ENCODE measurements at places on chromosomes 5 and 9. TPM values are rescaled to one million over a fixed set of nuclear protein-coding genes. Genes with fewer than 3 reads are reported as not detected.

The ADAMTSL1 gene
- total RNA-seq = not detected

The PRUNE2 gene
- 0.48 TPM for total RNA-seq

The CATSPER3 gene
- 0.29 TPM for total RNA-seq

The GMCL2 gene
- not detected for total RNA-seq

The STXBP1 gene
- 14.5 TPM for total RNA-seq

The CYSRT1 gene
- 0.58 TPM for total RNA-seq

The SUB1 gene
- total RNA-seq = 484 TPM

The WNK2 gene
- total RNA-seq = 0.55 TPM

The HRH2 gene
- total RNA-seq = 29.6 TPM

- no peaks in the 10 kb centered on the region for H3K27me3 ChIP-seq
- no peak overlapping the region for H3K4me3 ChIP-seq
- no peak overlapping the region for H3K27ac ChIP-seq
Measured at GRCh38 chr5:5198135-5198534, 58.0 kb downstream of the ADAMTS16 start.

DNA sequence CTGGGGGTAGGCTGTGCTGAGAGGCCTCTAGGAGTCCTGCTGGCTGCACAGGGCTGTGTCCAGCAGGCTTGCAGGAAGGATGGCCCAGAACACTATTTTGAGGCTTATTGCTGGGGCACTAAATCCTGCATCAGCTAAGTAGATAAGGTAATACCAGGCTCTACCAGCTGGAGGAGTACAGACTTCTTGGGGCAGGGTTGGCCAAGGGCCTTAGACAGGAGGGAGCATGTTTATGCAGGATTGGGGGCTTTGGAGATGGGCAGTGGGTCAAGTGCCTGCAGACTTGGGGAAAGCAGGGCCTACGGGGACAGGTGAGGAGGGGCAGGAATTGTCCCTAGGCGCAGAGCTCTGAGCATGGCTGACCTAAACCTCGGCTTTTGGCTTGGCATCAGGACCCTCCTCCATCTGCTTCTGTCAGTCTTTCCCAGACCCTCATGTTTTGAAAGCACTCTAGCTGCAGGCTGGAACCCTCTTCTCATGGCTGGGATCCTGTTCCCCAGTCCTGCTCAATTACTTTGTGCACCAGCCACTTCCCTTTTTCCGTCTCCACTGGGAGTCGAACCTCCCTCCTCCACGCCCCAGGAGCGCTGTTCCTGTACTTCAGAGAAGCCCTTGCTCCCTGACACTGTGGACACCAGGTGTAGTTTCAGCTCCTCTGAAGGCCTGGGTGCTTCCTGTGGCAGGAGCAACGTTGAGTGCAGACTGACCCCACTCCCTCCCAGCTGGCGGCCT, 61.0 kb upstream of the SPTLC1 start:
- DNase-seq = no peak
- H3K27me3 ChIP-seq = no peaks in the 10 kb centered on the region
- no peak overlapping the region for H3K4me3 ChIP-seq
- H3K36me3 ChIP-seq = no peaks in the 10 kb centered on the region

- H3K4me3 ChIP-seq = no peak overlapping the region
- no peaks in the 10 kb centered on the region for H3K36me3 ChIP-seq
- H3K4me1 ChIP-seq = no peaks in the 10 kb centered on the region
- no peak for DNase-seq
Measured at GRCh38 chr5:81800797-81801196, 49.9 kb upstream of the SSBP2 start.

DNA sequence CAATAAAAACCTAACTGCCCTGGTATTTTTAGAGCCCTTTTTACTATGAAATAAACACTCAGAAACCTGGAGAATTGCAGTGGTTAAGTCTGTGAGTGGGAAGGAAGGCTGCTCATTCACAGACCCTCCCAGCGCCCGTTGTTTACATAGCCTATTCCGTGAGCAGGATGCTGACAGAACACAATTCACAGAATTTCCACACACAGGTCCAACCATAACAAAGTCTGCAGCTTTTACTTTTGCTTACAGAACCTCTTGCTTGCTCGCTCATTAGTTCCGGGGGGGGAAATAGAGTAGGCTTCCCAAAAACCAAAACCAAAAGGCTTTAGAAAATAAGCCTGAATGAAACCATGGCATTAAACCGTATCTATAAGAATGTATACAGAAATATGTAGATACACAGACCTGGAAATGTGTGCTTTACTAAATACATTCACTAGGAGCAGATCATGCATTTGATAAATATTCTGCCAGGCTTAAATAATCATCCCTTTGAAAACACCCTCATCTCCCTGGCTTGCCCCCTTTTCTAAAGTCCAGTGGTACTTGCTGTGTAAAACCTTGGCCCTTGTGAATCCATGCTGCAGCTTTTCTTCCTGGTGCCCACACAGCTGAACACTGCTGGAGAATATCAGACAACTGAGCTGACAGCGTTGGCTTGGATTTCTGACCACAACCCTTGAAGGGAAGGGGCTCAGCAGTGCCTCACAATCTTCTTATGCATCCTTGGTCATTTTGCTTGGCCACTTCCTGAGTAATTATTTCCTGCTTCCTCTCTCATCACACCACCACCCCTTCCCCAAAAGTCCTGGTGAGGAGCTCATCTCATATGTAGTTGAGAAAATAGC, 128.0 kb downstream of the FANCC start:
- no peaks in the 10 kb centered on the region for H3K27me3 ChIP-seq
- no peak overlapping the region for H3K4me3 ChIP-seq
- no peak for DNase-seq
- H3K27ac ChIP-seq = no peak overlapping the region
- no peaks in the 10 kb centered on the region for H3K36me3 ChIP-seq

- H3K27ac ChIP-seq = no peak overlapping the region
- no peaks in the 10 kb centered on the region for H3K4me1 ChIP-seq
- no peak for DNase-seq
Measured at GRCh38 chr9:109381011-109381729, 60.3 kb upstream of the EPB41L4B start.

- H3K36me3 ChIP-seq = no peaks in the 10 kb centered on the region
- no peak overlapping the region for H3K4me3 ChIP-seq
Measured at GRCh38 chr9:89422151-89422975, 75.5 kb downstream of the SEMA4D start.

DNA sequence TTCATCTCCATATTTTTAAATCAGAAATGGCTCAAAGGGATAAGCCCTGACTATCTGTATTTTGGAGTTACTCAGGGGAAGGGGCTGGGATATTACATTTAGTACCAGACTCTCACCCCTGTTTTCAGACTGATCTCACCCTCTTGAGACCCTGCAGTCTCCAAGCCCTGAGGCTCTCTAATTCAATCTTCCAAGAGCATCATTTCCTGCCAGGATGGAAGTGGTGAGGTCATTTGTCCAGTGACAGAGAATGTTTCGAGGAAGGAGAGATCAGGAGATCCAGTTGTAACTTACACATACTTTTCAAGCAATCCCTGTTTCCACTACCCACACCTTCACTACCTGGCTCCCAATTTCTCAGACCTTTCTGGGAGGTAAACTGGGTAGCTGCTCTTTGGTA, 295.5 kb upstream of the EFNA5 start:
- no peaks in the 10 kb centered on the region for H3K27me3 ChIP-seq
- no peaks in the 10 kb centered on the region for H3K4me1 ChIP-seq
- no peak overlapping the region for H3K4me3 ChIP-seq
- DNase-seq = no peak

DNA sequence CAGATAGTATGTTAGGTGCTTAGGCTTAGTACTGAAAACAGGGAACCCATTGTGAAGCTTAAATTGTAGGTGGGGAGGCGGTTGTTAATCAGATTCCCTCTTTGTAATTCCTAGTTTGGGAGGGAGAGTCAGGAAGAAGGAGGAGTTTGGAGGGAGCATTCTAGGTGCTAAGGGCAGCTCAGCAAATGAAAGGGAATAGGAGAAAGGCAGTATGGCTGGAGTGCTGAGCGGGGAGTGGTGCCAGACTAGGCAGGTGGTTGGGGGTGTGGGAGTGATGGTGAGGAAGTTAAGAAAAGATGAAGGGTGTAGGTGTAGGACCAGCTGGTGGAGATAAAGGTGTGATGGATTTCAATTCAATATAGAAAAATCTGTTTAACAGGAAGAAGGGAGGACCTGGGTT, 11.1 kb upstream of the GARNL3 start:
- H3K27me3 ChIP-seq = no peaks in the 10 kb centered on the region
- H3K27ac ChIP-seq = no peak overlapping the region
- H3K4me1 ChIP-seq = no peaks in the 10 kb centered on the region

GRCh38 chr9:32426278-32426939, 42.0 kb downstream of the ACO1 start:
- no peak overlapping the region for H3K27ac ChIP-seq
- H3K4me3 ChIP-seq = no peak overlapping the region
- no peaks in the 10 kb centered on the region for H3K4me1 ChIP-seq
- no peaks in the 10 kb centered on the region for H3K27me3 ChIP-seq
- DNase-seq = no peak
- H3K36me3 ChIP-seq = peaks cover 3% of the 10 kb centered on the region

GRCh38 chr9:89534515-89535287, 36.8 kb upstream of the SEMA4D start:
- no peaks in the 10 kb centered on the region for H3K36me3 ChIP-seq
- peak overlapping the region; percentile 18 for H3K4me3 ChIP-seq
- peaks cover 98% of the 10 kb centered on the region for H3K4me1 ChIP-seq
- H3K27me3 ChIP-seq = no peaks in the 10 kb centered on the region
- no peak overlapping the region for H3K27ac ChIP-seq
- no peak for DNase-seq

DNA sequence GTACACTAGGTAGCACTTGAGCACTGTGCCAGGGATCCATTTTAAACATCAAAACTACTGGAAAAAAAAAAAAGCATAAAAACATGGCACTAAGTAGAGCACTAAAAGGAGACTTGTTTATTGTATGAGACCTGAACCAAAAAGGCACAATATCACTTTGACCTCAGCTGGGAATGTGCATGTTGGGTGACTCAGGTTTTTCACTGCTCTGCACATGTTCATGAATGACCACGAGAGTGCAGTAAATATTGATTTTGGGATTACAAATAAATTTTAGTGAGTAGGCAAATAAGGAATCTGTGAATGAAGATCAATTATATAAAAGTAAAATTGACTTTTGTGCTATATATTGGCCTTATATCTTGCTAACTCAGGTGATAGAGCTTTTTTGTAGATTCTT, 11.8 kb downstream of the RMI1 start:
- H3K4me1 ChIP-seq = no peaks in the 10 kb centered on the region
- no peaks in the 10 kb centered on the region for H3K36me3 ChIP-seq
- H3K4me3 ChIP-seq = no peak overlapping the region
- H3K27ac ChIP-seq = no peak overlapping the region

DNA sequence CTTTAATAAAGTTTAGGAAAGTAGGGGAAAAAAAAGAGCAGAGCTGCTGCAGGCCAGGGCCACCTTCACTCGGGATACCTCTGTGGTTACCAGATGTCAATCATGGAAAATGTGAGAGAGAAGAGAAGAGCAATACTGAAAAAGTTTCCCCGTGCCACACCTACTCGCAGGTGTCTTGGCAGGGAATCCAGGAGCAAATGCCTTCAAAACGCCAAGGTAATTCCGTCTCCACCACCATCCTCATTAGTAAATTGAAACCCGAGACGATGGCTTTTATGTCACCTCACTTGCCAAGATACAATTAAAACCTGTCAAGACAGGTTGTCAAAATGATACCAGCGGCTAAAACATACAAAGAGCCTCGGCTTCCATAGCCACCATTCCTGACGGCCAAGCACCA, 49.7 kb downstream of the FAM81B start:
- H3K4me3 ChIP-seq = no peak overlapping the region
- H3K36me3 ChIP-seq = no peaks in the 10 kb centered on the region

DNA sequence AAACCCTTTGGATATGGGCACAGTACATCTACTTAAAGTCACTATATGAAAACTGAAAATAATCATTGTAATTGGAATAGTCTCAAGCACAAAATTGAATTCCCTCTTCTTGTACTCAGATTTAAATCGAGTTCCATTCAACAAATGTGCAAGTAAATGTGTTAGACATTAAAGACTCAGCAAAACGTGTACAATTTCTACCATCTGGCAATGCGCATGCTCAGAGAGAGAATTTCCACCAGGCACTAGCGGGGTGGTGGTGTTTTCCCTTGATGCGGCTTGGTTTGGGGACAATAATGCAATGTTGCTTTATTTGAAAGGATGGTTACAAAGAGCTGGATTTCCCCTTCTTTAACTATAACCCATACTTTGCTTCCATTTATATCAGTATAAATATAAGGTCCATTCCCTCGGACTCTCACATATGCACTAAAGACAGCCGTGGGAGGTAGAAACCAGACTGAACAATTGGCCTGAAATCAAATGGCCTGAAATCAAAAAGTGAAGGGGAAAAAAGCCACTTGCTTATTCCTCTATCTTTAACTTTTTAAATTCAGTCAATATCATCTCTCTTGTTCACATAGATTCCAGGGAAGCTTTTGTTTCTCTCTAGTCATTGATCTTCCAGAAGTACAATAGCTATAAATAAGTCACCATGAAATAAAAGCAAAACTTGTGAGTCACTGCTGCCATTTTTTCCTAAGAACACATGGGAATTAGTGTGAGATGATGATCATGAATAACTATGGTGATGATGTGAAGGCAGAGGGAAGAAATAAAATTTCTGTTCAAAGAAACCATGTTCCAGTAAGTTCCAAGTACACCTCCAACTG, 59.2 kb downstream of the ADAMTS12 start:
- DNase-seq = no peak
- no peaks in the 10 kb centered on the region for H3K36me3 ChIP-seq
- no peaks in the 10 kb centered on the region for H3K4me1 ChIP-seq

DNA sequence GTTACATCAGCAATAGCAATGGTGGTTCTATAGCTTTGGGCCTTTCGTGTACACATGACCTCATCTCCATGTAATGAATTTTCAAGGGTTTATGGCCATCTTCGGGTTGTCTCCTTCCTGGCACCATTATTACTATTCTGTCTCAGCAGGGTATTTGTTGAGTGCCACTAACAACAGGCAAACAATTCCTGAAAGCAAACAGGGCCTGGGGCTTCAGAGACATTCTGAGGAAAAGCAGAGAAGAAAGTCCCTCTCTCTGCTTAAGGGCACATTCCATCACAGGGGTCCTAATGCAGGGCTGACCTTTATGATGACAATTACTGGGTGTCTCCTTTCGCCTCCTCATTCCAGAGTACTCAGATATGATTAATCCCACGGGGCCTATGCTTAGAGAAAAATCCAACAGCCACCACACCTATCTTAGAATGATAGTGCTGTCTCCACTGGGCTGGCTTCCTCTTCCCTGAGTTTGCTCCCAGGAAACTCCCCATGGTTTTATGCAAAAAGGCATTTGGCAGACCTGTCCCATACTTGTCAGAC, 540.2 kb upstream of the ZNF462 start:
- H3K27me3 ChIP-seq = no peaks in the 10 kb centered on the region
- H3K4me1 ChIP-seq = no peaks in the 10 kb centered on the region
- no peak overlapping the region for H3K4me3 ChIP-seq
- DNase-seq = no peak

- H3K4me3 ChIP-seq = no peak overlapping the region
- H3K27me3 ChIP-seq = no peaks in the 10 kb centered on the region
- no peak for DNase-seq
- no peaks in the 10 kb centered on the region for H3K36me3 ChIP-seq
- H3K4me1 ChIP-seq = no peaks in the 10 kb centered on the region
Measured at GRCh38 chr5:117473165-117473564, 898.5 kb upstream of the SEMA6A start.

- no peaks in the 10 kb centered on the region for H3K4me1 ChIP-seq
- H3K4me3 ChIP-seq = no peak overlapping the region
- no peak for DNase-seq
- H3K27me3 ChIP-seq = no peaks in the 10 kb centered on the region
- H3K27ac ChIP-seq = no peak overlapping the region
Measured at GRCh38 chr5:142202282-142202681, 93.7 kb downstream of the NDFIP1 start.

GRCh38 chr5:124161266-124161665, 585.2 kb downstream of the ZNF608 start:
- H3K4me3 ChIP-seq = no peak overlapping the region
- H3K27ac ChIP-seq = no peak overlapping the region
- H3K36me3 ChIP-seq = no peaks in the 10 kb centered on the region
- DNase-seq = no peak
- H3K27me3 ChIP-seq = no peaks in the 10 kb centered on the region
- H3K4me1 ChIP-seq = no peaks in the 10 kb centered on the region
